ENCODE measurements at places on chromosomes 7 and 10.
A peak's percentile ranks its signal among the peaks of the same experiment; 100 is the strongest.

DNA sequence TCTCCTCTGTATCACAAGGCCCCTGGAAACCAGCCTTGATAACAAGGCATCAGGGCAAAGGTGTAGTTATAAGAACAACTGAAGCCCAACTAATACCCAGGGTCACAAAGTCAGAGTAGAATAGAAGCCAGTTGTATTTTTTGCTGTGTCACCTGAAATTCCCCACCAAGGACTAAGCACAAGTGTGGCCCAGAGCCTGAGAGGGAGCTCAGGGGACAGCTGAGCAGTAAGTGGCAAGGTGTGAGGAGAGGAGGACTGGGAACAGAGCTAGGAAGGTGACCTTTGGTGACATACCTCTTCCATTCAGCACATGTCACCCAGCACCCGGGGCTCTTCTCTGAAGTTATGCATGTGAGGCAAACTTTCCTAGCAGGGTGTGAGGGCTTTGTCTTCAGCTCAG is 179.9 kb downstream of the HECW1 start:
- no peak for DNase-seq

- DNase-seq = peak; percentile 90
Measured at GRCh38 chr7:50349963-50350944, 45.7 kb downstream of the IKZF1 start.

DNA sequence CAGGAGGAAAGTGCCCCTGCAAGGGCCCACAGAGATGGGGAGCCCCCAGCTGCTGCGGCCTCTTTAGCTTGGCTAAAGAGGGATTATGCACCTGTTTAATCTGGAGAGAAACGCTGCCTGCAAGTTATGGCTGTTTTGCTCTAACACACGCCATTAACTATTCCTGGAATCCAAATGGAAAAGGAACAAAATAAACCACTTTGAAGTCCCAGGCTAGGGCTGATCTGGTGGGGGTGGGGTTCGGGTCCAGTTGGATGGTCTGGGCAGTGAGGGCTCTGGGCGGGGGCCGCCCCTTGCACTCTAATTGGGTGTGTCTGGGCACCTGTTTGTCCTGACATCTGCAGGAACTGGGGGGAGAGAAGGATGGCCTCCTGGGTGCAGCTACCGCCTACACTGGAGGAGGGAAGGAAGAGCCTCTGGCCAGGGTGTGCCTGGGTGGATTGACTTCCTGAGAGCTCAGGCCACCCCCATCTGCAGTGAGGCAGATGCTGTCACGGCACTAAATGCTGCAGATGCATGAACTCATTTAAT is 300.6 kb downstream of the ZEB1 start:
- DNase-seq = no peak

DNA sequence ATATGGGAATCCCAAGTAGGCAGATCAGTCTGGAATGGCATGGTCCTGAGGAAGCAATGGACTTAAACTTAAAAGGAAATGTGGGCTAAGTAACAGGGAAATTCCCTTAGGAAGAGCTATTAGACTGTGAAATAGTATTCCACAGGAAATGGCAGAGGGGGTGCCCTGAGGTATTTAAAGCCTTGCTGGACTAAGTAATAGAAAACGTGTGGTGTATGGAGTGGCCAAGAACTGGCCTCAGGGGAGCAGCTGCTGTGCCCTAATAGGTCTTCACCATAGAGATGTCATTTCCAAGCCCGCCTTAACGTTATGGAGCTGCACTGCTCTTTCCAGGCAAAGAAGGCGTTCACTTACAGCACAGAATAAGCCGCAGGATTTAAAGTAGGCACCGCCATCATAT is 365.2 kb upstream of the ZMIZ1 start:
- DNase-seq = no peak

DNA sequence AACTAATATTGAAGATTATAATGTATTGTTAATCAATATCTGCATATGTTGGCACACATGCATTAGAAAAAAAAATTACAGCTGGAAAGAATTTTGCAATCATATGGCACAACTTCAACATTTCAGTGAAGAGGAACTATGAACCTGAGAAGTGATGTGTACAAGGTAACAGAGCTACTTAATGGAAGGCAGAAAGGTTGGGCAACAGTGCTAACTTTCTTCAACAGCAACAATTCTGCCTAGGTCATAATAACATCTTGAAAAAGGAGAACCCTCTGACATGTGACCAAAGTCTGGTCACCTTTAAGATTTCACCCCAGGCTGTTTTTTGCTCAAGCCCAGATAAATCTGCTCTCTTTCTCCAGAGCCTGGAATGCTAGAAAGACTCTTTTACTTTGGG is 47.9 kb upstream of the SKAP2 start:
- no peak for DNase-seq

DNA sequence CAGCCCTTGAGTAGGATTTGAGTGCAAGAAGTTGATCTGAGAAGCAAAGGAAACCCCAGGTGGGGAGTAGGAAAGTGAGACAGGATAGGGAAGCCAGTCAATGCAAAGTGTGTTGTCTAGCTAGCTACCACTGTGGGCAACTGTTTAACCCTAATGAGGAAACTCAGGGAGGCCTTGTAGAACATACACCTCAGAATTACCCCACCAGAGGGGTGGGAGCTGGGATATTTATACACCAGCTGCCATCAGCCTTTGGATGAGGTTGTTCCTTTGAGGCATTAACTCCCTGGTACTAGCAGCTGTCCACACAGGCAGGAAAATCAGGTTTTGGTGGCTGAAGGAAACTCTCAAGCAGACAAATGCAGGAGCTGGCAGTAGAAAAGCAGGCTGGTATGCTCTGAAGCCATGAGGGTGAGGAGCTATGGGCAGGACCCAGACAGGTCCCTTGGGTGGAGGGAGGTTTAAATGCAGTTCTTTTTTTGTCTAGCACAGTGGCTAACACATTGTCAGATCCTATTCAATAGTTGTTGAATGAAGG is 60.1 kb upstream of the ARID5B start:
- DNase-seq = no peak

DNA sequence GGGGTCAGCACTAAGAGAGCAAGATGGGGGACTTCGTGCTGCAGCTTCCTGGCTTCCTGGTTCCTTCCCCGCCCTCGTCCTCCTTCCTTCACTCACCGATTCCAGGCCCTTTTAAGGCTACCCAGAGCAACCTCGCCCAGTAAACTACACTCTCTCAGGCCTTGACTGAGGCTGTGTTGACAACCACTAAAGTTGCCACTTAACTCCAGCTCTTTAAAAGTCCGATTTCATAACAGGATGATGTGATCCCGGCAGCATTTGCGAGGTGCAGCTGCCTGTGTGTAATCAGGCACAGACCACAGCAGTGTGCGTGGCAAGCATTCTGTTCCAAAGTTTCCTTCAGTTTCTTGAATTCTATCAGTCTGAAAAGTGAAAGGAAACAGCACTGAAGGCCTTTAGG is 110.6 kb downstream of the RAB11FIP2 start:
- no peak for DNase-seq

DNA sequence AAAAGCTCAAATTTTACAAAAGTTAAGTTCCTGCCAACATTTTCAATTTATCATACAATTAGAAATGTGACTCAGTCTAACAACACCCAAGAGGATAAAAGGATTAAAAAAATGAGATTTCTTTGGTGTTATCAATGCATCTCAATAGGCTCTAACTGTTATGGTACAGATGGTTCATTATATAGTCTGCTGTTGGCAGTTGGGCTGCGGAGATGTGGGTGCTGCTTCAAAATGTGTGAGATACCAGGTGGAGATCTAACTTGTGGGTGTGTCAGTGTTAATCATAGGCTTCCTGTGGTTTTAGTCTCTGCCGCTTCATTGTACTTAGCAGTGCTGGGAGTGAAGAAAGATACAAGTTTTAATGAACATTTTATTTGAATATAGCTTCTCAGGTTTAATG is 231.2 kb downstream of the EXOC4 start:
- peak; percentile 25 for DNase-seq

- no peak for DNase-seq
Measured at GRCh38 chr10:95355301-95355700, 64.5 kb upstream of the PDLIM1 start.

DNA sequence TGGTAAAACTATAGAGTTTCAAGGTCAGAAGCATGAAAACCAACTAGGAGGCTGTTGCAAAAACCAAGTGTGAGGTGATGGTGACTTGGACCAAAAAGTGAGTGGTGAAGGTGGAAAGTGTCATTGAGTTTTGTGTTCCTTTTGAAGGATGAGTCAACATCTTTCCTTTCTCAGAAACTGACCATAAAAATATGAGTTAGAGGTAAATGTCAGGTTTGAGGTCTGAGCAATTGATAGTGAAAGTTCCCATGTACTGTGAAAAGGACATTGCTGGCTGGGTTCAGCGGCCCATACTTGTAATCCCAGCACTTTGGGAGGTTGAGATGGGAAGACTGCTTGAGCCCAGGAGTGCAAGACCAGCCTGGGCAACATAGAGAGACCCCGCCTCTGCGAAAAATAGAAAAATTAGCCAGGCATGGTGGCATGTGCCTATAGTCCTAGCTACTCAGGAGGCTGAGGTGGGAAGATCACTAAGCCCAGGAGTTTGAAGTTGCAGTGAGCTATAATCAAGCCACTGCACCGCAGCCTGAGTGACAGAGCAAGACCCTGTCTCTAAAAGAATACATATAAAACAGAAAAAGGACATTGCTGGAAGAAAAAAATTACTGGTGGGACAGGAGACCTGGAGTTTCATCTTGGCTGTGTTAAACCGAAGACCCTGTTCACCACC is 89.3 kb upstream of the ARID5B start:
- DNase-seq = no peak

DNA sequence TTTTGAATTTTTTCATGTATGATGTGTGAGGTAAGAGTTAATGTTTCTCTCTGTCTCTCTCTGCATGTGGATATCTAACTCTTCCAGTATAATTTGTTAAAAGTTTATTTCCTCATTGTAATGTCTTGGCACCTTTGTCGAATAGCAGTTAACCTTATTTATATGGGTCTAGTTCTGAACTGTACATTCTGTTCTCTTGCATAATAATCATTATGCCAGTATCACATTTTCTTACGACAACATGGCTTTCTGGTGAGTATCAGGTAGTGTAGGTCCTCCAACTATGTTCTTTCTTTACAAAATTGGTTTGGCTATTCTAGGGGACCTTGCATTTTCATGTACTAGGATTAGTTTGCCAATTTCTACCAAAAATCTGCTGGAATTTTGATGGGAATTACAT is 337.0 kb upstream of the FZD8 start:
- no peak for DNase-seq

- DNase-seq = no peak
Measured at GRCh38 chr10:21726601-21727225, 192.7 kb downstream of the MLLT10 start.

- DNase-seq = no peak
Measured at GRCh38 chr10:132681858-132682755, 103.8 kb downstream of the NKX6-2 start.

GRCh38 chr7:106615808-106616707 is 44.9 kb downstream of the CCDC71L start:
- DNase-seq = no peak

DNA sequence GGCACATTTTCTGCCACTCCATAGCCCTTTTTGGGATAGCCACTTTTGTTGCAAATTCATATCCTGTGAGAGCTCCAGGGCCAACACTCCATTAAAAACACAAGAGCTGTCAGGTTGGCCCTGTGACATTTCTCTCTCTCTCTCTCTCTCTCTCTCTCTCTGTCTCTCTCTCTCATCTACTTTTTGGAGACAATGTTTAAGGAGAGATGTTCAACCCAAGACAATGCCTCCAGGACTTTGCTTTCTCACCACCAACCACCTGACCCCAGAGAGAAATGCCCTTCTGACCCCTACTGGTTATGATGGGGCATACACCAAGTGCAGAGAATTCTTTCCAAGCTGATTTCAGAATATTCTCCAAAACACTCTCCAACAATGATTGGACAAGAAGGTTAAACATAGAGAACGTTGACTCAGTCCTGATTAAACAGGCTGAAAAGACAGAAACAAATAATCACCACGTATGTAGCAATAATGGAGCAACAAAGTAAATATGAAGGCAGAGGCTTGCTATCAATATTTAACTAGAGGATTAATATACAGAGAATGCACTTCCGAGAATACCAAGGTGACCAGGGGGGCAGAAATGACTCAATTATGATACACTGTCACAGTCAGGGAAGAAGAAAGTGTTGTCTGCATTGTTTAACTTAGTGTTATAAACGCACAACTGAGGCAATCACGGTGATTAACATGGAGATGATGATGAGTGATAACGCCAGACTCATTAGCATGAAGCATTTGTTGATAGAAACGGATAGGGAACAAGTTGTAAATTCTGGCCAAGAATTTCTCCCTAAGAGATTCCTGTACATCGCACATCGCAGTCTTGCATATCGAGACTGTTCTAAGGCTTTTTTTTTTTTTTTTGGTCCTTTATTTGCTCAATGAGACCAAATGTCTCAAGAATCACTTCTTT is 178.5 kb downstream of the NRP1 start:
- peak; percentile 56 for DNase-seq

DNA sequence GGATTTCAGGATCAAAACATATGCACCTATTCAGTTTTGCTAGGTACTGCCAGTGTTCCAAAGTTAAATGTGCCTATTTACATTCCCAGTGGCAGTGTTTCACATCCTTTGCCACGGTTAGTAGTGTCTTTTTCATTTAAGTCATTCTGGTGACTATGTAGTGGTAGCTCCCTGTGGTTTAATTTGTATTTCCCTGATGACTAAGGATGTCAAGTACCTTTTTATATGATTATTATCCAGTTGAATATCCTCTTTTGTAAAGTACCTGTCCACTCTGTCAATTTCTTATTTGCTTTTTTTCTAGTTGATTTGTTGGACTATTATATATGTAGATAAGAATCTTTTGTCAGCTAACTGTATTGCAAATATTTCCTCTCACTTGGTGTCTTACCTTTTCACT is 45.1 kb downstream of the TMEM60 start:
- DNase-seq = no peak

- DNase-seq = no peak
Measured at GRCh38 chr7:155189590-155189989, 108.1 kb upstream of the INSIG1 start.

- no peak for DNase-seq
Measured at GRCh38 chr10:21318540-21319167, 206.8 kb downstream of the SKIDA1 start.

- DNase-seq = no peak
Measured at GRCh38 chr10:77939561-77940001, 13.0 kb upstream of the DLG5 start.

Data from stimulated activated CD4-positive, alpha-beta T cell treated with anti-CD3 and anti-CD28 coated beads, Interleukin-4, amount 100 ng/mL, for 24 hours (primary cell).